Endothelial cell (in vitro differentiated cells): ENCODE measurements at places on chromosomes 7 and 10. TPM values are rescaled to one million over a fixed set of nuclear protein-coding genes. Genes with fewer than 3 reads are reported as not detected.

DNA sequence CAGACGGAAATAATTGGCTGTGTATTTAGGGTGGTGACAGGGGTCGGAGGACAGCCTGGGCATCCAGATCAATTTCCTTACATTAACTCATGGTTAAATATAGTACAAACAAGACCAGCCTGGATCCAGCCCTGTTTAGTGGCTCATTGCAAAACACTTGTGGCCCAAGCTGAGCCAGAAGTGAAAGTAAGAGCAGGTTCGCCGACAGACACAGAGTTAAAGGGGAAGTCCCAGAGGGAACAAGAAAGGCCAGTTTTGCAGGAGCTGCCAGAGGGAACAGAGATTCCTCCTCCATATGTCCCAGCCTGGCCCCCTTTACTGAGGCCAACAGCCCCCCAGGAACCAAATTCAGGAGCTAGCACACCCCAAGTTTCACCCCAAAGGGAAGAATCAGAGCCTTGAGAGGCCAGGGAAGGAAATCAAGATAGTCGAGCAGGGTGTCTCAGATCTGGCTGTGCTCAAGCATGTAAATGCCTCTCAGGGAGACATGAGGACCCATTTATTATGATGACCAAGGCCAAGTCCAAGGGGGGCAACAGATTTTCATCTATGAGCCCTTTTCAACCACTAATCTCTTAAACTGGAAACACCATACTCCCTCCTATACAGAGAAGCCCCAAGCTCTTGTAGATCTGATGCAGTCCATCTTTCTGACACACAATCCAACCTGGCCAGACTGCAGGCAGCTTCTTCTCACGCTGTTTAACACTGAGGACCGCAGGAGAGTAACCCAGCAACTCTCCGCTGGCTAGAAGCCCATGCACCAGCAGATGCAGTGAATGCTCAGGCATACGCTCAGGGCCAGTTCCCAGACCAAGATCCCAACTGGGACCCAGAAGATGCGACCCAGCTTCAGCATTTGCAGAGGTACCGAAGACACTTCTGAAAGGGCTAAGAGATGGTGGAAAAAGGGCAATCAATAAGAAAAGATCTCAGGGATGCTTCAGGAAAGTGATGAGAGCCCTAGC, 15.9 kb upstream of the ADCK2 start:
- H3K27me3 ChIP-seq: peaks cover 2% of the 10 kb centered on the region

DNA sequence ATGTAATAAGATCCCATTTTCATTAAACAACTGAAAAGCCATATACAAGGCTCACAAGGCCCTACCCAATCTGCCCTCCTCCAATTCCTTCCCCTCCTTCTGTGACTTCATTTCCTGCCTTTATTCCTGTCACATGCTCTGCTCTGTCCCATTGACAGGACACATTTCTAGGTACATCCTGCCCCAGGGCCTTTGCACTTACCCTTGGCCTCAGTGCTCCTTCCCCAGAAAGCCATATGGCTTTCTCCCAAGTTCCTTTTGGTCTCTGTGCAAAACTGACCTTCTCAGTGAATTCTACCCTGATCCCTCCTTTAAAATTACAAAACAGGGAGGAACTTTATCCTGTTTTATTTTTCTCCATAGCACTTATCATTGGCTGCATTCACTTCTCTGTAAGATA, 40.0 kb downstream of the KCNMA1 start:
- no peak for DNase-seq
- no peaks in the 10 kb centered on the region for H3K36me3 ChIP-seq
- H3K4me1 ChIP-seq: peaks cover 1% of the 10 kb centered on the region
- no peak overlapping the region for H3K4me3 ChIP-seq

DNA sequence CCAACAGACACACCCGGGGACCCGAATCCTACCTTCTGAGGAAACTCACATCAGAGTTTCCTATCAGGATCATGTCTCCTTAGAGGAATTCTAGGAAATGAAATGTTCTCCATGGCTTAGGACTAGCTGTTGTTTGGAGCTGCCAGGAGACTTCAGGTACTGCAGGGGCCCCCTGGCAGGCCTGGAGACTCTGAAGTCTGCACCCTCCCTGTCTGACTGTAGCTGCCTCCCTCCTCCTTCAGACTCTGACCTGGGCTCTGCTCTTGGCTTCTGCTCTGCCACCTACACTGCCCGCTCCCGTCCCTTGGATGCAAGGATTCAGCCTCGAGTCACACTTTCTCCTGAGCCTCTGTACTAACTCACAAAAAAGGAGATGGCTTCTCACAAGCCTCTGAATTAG, 232.8 kb downstream of the INHBA start:
- H3K27me3 ChIP-seq: peaks cover 3% of the 10 kb centered on the region
- no peak overlapping the region for H3K27ac ChIP-seq
- H3K36me3 ChIP-seq: no peaks in the 10 kb centered on the region
- H3K4me3 ChIP-seq: no peak overlapping the region
- no peak for DNase-seq

DNA sequence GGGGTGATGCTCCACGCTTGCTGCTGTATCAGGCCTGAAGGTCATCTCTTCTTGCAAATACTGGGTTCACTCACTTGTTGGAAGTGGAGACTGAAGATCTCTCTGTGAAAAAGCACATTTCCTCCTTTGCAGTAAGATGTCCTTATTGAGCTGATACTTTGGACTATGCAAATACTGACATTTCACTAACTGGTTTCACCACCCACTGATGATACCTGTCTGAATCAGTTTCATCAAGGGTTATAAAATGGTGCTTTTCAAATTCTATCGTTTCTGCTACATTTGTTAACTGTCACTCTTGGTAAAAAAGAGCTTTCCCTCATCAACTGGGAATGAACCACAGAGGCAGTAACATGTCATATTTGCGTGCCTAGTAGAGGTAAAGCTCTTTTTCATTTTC, 35.5 kb downstream of the RAB19 start:
- H3K27ac ChIP-seq: no peak overlapping the region
- no peak for DNase-seq
- no peaks in the 10 kb centered on the region for H3K27me3 ChIP-seq

GRCh38 chr7:149727053-149727898, 46.1 kb downstream of the ZNF467 start:
- peak overlapping the region; percentile 65 for H3K27ac ChIP-seq
- peaks cover 11% of the 10 kb centered on the region for H3K4me1 ChIP-seq

DNA sequence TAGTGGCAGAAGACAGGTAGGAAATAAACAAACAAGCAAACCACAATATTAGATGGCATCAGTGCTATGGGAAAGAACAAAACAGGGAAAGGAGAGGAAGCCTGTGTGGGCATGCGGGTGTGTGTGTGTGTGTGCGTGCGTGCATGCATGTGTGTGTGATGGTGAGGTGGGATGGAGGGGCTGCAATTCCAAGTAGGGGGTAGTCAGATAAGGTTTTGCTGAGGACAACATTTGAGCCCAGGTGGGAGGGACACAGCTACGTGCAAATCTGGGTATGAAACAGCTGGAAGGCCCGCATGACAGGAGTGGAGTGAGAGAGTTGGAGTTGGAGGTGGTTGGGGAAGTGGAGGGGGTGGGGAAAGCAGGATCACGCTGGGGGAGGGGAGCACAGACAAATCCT, 121.0 kb upstream of the PARD3 start:
- no peak overlapping the region for H3K27ac ChIP-seq
- DNase-seq: no peak
- no peaks in the 10 kb centered on the region for H3K36me3 ChIP-seq
- H3K27me3 ChIP-seq: peaks cover 10% of the 10 kb centered on the region
- peaks cover 8% of the 10 kb centered on the region for H3K4me1 ChIP-seq

- H3K4me1 ChIP-seq: no peaks in the 10 kb centered on the region
- no peaks in the 10 kb centered on the region for H3K36me3 ChIP-seq
- no peak overlapping the region for H3K27ac ChIP-seq
- no peak for DNase-seq
Measured at GRCh38 chr10:126290232-126290631, 98.0 kb downstream of the ADAM12 start.

DNA sequence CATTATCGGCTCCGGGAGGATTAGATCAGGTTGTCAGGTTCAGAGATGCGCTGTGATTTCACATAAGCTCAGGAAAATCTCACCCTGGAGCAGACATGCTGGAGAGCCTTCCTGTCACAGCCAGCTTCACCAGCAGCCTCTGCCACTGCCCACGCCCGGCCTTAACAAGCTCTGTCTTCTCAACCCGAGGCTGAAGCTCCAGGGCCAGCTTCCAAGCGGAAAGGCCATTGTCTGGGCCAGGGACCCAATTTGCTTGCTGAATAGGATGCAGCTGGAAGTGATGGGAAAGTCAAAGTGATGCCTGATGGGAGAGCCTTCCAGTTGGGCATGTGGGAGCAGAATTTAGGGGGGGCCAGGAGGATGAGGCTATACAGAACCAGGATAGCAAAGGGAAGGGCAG, 36.3 kb downstream of the C10orf105 start:
- peaks cover 25% of the 10 kb centered on the region for H3K4me1 ChIP-seq
- DNase-seq: no peak
- no peak overlapping the region for H3K4me3 ChIP-seq
- no peak overlapping the region for H3K27ac ChIP-seq
- peaks cover 9% of the 10 kb centered on the region for H3K27me3 ChIP-seq
- H3K36me3 ChIP-seq: peaks cover 4% of the 10 kb centered on the region

DNA sequence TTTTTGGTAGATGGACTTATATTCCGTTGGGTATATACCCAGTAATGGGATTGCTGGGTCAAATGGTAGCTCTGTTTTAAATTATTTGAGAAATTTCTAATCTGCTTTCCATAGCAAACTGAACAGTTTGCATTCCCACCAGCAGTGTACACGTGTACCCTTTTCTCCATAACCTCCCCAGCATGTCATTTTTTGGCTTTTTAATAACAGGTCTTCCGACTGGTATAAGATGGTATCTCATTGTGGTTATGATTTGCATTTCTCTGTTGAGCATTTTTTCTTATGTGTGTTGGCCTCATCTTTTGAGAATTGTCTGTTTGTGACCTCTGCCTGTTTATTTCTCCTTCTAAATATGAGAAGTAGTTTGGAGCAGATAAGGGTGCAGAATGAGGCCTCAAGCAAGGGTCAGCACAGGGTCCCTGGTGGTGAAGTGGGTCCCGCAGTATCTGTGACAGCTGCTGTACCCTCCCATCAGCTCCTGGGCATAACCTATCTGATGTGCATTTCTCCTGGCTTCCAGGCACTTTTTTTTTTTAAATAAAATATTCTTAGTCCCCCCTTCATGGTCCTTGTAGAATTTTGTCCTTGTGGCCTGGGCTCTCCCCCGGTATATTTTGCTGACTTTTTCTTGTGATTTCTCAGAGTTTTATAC, 73.5 kb downstream of the PROSER2 start:
- no peak overlapping the region for H3K27ac ChIP-seq
- no peak for DNase-seq
- no peak overlapping the region for H3K4me3 ChIP-seq
- H3K4me1 ChIP-seq: peaks cover 5% of the 10 kb centered on the region
- no peaks in the 10 kb centered on the region for H3K36me3 ChIP-seq

DNA sequence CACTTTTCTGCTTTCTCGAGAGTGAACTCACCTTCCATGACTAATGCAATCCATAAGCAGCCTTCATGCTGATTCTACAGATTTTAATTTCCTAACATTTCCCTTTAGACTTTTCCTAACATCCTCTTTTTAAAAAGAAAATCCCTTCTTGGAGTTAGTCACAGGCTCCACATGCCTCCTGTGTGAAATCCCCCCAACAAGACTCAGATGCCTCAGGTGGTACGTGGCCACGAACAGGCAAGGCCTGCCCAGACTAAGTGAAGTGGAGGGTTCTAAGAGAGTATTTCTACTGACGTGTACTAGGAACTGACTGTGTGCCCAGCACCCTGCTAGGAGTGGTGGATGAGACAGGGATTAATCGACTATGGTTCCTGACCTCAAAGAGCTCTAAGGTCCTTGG, 125.9 kb upstream of the HPS1 start:
- H3K4me3 ChIP-seq: no peak overlapping the region
- no peak overlapping the region for H3K27ac ChIP-seq
- H3K36me3 ChIP-seq: no peaks in the 10 kb centered on the region
- DNase-seq: no peak
- peaks cover 13% of the 10 kb centered on the region for H3K4me1 ChIP-seq
- peaks cover 4% of the 10 kb centered on the region for H3K27me3 ChIP-seq

- H3K27ac ChIP-seq: no peak overlapping the region
- no peak for DNase-seq
Measured at GRCh38 chr7:128003787-128004186, 27.4 kb downstream of the LRRC4 start.

DNA sequence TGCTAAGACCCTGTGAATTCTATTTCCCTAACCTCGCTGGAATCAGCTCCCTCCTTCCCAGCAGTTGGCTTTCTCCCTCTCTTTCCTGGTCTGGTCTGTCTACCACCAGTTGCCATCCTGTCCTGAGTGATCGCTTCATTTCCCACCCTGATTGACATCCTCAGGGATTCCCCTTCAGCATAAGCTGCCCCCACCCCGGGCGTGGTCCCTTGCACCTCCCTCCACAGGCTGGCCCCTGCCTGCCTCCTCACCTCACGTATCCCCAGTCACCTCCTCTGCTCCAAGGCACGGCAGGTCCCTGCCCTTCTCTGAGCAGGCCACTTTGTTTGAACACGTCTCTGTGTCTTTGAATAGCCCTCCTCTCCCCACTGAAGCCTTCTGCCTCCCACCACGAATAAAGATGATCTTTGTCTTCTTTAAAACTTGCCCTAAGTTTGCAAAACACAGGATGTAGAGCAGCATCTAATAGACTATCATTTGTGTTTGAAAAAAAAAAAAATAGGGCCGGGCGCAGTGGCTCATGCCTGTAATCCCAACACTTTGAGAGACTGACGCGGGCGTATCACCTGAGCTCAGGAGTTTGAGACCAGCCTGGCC, 233.5 kb downstream of the CUX1 start:
- H3K36me3 ChIP-seq: peaks cover 14% of the 10 kb centered on the region
- H3K4me3 ChIP-seq: no peak overlapping the region
- peaks cover 4% of the 10 kb centered on the region for H3K27me3 ChIP-seq
- DNase-seq: no peak

DNA sequence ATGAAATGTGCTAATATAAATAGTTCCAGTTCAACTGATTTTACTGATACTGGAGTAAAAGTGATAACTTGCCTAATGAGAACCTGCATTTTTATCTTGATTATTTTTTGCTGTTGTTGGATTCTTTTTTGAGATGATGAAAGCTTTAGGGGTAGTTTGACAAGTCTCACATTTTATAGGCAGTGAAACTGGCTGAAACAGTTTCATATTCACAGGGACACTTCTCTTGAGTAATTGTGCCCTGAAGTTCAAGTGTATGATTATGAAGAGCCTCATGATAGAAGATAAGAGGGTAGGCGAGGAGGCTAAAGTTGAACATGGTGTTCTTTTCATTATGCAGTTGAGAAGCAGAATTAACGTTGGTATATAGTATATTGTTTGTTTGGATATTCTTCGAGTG, 5.1 kb downstream of the AUTS2 start:
- DNase-seq: no peak
- no peak overlapping the region for H3K4me3 ChIP-seq
- H3K27me3 ChIP-seq: peaks cover 5% of the 10 kb centered on the region

- DNase-seq: no peak
- no peak overlapping the region for H3K27ac ChIP-seq
- no peaks in the 10 kb centered on the region for H3K4me1 ChIP-seq
- H3K36me3 ChIP-seq: peaks cover 3% of the 10 kb centered on the region
Measured at GRCh38 chr7:2481195-2481594, 5.0 kb upstream of the GRIFIN start.

GRCh38 chr7:121163699-121164098, 165.1 kb upstream of the WNT16 start:
- H3K4me3 ChIP-seq: no peak overlapping the region
- H3K27ac ChIP-seq: no peak overlapping the region
- peaks cover 4% of the 10 kb centered on the region for H3K27me3 ChIP-seq

SHTN1 gene
- total RNA-seq: 106 TPM

HNRNPF gene
- 194 TPM for total RNA-seq

BAZ1B gene
- 56.5 TPM for total RNA-seq

NEUROG3 gene
- total RNA-seq: not detected

KCP gene
- total RNA-seq: 4.3 TPM
